ENCODE measurements at places on chromosomes 3 and 15.

- H3K4me3 ChIP-seq = no peak overlapping the region
- H3K36me3 ChIP-seq = no peaks in the 10 kb centered on the region
- H3K27me3 ChIP-seq = no peaks in the 10 kb centered on the region
- DNase-seq = no peak
- H3K27ac ChIP-seq = no peak overlapping the region
These were observed 35.4 kb downstream of the PCOLCE2 start for GRCh38 chr3:142853270-142854168.

DNA sequence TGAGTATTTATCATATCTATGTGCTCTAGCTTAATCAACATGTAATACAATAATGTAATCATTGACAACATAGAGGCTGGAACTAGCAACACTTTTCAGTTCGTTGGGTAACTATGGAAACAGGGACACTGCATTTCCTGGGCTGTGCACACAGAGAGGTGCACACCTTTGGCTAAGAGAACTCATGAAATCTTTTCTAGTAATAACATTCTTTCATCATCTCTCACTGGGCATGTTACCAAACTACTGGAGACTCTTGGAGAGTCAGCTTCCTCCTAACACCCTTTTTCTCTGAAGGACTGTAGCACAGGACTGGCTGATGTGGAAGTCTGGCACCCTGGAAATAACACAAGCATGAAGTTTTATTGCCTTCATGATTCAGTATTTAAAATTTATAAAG is 135.6 kb downstream of the KCNMB2 start:
- no peak for DNase-seq
- no peak overlapping the region for H3K27ac ChIP-seq
- H3K27me3 ChIP-seq = no peaks in the 10 kb centered on the region
- no peak overlapping the region for H3K4me3 ChIP-seq
- H3K4me1 ChIP-seq = peaks cover 12% of the 10 kb centered on the region

GRCh38 chr3:107441617-107442016 is 64.4 kb downstream of the CCDC54 start:
- H3K36me3 ChIP-seq = no peaks in the 10 kb centered on the region
- peaks cover 7% of the 10 kb centered on the region for H3K4me1 ChIP-seq
- no peaks in the 10 kb centered on the region for H3K27me3 ChIP-seq
- no peak for DNase-seq
- no peak overlapping the region for H3K27ac ChIP-seq
- no peak overlapping the region for H3K4me3 ChIP-seq

GRCh38 chr3:9290566-9290965 is 41.1 kb upstream of the SRGAP3 start:
- H3K27ac ChIP-seq = no peak overlapping the region
- H3K36me3 ChIP-seq = no peaks in the 10 kb centered on the region
- peaks cover 3% of the 10 kb centered on the region for H3K27me3 ChIP-seq
- no peak overlapping the region for H3K4me3 ChIP-seq
- DNase-seq = no peak

DNA sequence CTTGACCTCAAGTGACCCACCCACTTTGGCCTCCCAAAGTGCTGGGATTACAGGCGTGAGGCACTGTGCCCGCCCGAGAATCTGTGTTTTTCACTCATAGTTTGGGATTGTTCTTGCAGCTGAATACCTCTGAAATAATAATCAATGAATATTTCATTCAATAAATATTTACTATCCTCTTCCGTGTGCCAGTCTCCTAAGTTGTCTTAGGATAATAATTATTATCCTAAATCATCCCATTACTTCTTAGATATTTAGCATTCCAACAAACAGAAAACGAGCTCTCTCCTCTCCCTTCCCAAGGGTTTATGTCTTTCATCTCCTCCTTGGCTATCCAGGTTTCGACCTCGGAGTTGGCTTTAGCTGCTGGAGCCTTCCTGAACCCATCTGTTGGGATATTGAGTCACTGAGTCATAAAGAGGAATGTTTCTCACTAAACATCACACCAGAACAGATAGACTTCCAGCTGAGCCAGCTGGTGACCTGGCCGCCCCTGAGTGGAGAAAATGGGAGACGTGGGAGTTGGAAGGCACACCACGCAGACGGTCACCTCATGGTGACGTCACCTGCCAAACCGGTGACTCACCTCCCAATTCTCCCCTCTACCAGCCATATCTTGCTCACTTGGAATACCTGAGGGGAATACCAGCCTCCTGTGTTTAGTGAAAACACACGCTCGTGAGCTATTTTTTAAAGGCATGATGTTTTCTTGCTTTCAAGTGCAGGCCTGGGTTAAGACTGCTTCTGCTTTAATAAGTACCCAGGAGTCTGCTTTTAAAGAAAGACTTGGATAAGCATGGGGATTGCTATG is 43.9 kb downstream of the BHLHE40 start:
- peaks cover 3% of the 10 kb centered on the region for H3K4me1 ChIP-seq
- no peak overlapping the region for H3K4me3 ChIP-seq
- H3K27ac ChIP-seq = peak overlapping the region; percentile 32
- no peaks in the 10 kb centered on the region for H3K36me3 ChIP-seq

DNA sequence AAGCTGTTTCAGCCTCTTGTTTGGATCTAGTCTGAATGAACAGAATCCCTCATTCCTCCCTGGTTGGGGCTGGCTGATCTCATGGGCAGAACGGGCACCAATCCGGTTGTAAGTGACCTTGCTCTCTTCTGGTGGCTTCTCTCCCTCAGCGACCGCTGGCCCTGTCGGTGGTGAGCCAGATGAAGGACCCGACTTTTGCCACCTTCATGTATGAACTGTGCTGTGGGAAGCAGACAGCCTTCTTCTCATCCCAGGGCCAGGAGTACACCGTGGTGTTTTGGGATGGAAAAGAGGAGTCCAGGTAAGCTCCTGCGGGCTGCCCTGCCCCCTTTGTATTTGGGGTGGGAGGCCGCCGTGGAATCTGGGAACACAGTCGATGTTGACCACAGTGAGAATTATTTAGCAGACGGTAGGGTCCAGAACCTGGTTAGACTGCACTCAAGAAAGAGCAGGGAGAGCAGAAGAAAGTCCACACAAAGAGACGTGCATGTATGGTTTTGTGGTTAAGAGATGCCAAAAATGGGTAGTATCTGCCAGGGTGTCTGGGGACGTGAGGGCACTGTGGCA is 138.8 kb downstream of the LRRK1 start:
- H3K36me3 ChIP-seq = peaks cover 3% of the 10 kb centered on the region
- no peaks in the 10 kb centered on the region for H3K27me3 ChIP-seq

- no peaks in the 10 kb centered on the region for H3K4me1 ChIP-seq
- H3K4me3 ChIP-seq = no peak overlapping the region
These were observed 106.6 kb downstream of the EOMES start for GRCh38 chr3:27615555-27615954.

- H3K4me3 ChIP-seq = no peak overlapping the region
- no peaks in the 10 kb centered on the region for H3K4me1 ChIP-seq
- H3K36me3 ChIP-seq = no peaks in the 10 kb centered on the region
- H3K27me3 ChIP-seq = peaks cover 2% of the 10 kb centered on the region
- no peak for DNase-seq
These were observed 22.9 kb upstream of the DNAAF4 start for GRCh38 chr15:55530861-55531313.

- no peak for DNase-seq
- no peak overlapping the region for H3K27ac ChIP-seq
- H3K4me3 ChIP-seq = no peak overlapping the region
- no peaks in the 10 kb centered on the region for H3K4me1 ChIP-seq
- H3K27me3 ChIP-seq = no peaks in the 10 kb centered on the region
- no peaks in the 10 kb centered on the region for H3K36me3 ChIP-seq
These were observed 1560.2 kb downstream of the SI start for GRCh38 chr3:163518065-163518464.

GRCh38 chr3:15305359-15305844 is 27.0 kb downstream of the SH3BP5 start:
- peaks cover 6% of the 10 kb centered on the region for H3K36me3 ChIP-seq
- DNase-seq = peak; percentile 24
- no peaks in the 10 kb centered on the region for H3K27me3 ChIP-seq
- H3K27ac ChIP-seq = peak overlapping the region; percentile 89
- H3K4me3 ChIP-seq = no peak overlapping the region

- peaks cover 12% of the 10 kb centered on the region for H3K27me3 ChIP-seq
- no peak for DNase-seq
- no peak overlapping the region for H3K4me3 ChIP-seq
- H3K36me3 ChIP-seq = no peaks in the 10 kb centered on the region
These were observed 29.8 kb upstream of the LPP start for GRCh38 chr3:188124184-188124583.

DNA sequence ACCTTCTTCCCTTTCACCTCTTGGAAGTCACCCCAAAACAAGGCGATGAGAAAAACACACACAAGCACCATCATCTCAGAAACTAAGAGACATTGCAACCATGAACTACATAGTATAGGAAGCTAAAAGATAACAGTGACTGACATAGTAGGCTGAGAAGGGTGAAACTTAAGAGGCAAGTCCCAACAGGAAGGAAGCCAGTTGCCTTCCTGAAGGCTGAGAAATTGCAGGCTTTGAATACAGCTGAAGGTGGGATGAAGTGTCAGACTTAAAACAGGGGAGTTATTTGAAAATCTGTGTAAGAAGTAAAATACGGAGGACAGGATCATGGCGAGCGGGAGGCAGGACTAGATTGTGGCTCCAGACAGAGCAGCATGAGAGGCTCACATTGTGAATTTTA is 27.8 kb downstream of the SLC27A2 start:
- no peak overlapping the region for H3K27ac ChIP-seq
- no peaks in the 10 kb centered on the region for H3K27me3 ChIP-seq

GRCh38 chr15:74748322-74748946 is at the start of gene CYP1A2:
Gene CYP1A2, plus strand, starts transcription at chr15:74748845. Its CDS starts 894 bp downstream, at chr15:74749739.
- no peak for DNase-seq
- H3K27me3 ChIP-seq = peaks cover 10% of the 10 kb centered on the region
- no peak within 1 kb of the TSS for H3K4me3 ChIP-seq
- no peaks in the 10 kb centered on the region for H3K4me1 ChIP-seq
- no peaks in the 10 kb centered on the region for H3K36me3 ChIP-seq
- no peak within 1 kb of the TSS for H3K27ac ChIP-seq

GRCh38 chr15:94174399-94174802 is 57.0 kb upstream of the MCTP2 start:
- H3K27ac ChIP-seq = no peak overlapping the region
- H3K4me1 ChIP-seq = no peaks in the 10 kb centered on the region
- H3K27me3 ChIP-seq = no peaks in the 10 kb centered on the region
- DNase-seq = no peak

DNA sequence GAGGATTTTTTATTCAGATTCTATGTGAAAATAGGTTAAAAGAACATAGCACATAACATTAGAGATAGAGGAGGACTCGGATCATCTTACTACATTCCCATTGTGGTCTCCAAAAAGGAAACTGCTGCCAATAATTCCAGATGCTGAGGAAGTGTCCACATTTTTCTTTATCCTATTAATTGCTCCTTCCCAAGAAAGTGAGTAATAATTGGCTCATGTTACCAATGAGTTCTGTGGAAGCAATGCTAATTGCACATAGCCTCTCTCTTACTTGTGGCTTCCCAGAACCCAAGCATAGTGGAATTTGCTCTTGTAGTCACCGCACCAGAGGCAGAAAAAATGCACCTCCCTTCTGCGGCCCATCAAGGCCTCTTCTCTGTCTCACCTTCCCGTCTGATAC is 208.4 kb downstream of the PLOD2 start:
- H3K36me3 ChIP-seq = peaks cover 1% of the 10 kb centered on the region
- no peaks in the 10 kb centered on the region for H3K4me1 ChIP-seq
- no peak for DNase-seq
- H3K27me3 ChIP-seq = no peaks in the 10 kb centered on the region
- H3K4me3 ChIP-seq = no peak overlapping the region

DNA sequence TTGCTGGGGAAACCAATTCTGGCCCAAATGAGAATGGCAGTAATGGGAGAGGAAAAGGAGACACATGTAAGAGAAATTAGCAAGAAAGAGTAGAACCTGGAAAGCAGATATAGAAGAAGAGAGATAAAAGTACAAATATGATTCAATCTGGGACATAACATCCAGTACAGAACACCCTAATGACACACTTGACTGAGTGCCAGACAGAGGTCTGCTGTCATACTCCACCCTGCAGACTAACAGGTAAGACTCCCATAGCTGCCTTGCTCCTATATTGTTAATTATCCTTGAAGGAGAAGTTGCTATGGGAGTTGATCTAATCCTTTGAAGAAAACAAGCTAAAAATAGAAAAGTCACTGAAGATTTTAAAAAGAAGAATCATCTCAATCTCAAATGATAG is 21.1 kb downstream of the CCPG1 start:
- no peaks in the 10 kb centered on the region for H3K4me1 ChIP-seq
- H3K36me3 ChIP-seq = peaks cover 26% of the 10 kb centered on the region
- no peaks in the 10 kb centered on the region for H3K27me3 ChIP-seq
- H3K27ac ChIP-seq = peak overlapping the region; percentile 26

DNA sequence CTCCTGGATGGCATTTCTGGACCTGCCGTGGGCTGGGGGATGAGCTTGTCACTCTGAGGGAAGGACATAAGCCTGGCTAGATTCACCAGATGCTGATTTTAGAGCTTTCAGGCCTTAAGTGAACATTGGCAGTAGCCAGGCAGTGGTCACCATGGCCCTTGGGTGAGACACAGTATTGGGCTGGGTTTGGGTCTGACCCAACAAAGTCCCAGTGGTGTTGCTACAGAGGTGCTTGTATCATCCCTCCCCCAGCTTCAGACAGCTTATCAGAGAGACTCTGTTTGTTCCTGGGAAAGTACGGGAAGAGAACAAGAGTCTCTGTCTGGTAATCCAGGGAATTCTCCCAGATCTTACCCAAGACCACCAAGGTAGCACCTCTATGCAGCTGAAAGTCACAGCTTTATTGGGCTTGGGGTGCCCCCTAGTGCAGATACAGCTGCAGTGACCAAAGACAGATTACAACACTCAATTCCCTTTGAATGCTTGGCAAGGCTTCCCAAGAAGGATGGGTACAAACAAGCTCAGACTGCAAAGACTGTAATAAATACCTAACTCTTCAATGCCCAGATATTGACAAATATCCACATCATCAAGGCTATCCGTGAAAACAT is 9.8 kb upstream of the RUVBL1 start:
- no peak overlapping the region for H3K27ac ChIP-seq
- DNase-seq = peak; percentile 20
- H3K27me3 ChIP-seq = peaks cover 26% of the 10 kb centered on the region
- H3K36me3 ChIP-seq = peaks cover 2% of the 10 kb centered on the region

DNA sequence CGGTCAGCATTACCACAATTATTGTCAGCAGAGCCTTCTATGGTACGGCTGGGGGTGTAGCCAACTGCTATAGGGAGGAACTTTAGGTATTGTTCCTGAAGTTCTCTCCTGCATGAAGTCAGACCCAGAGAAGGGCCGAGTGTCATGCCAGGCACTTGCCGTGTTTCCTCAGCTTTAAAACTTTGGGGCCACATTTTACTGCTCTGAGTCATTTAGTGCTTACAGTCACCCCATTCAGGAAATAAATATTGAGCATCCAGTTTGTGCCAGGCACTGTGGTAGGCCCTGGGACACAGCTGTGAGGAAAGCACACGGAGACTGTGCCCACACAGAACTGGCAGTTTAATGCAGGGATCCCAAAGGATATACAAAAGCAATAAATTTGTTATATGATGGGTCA is 54.5 kb upstream of the APEH start:
- no peak for DNase-seq
- H3K4me3 ChIP-seq = no peak overlapping the region
- H3K4me1 ChIP-seq = no peaks in the 10 kb centered on the region
- H3K36me3 ChIP-seq = no peaks in the 10 kb centered on the region
